ENCODE measurements at places on chromosomes 13 and 19.

DNA sequence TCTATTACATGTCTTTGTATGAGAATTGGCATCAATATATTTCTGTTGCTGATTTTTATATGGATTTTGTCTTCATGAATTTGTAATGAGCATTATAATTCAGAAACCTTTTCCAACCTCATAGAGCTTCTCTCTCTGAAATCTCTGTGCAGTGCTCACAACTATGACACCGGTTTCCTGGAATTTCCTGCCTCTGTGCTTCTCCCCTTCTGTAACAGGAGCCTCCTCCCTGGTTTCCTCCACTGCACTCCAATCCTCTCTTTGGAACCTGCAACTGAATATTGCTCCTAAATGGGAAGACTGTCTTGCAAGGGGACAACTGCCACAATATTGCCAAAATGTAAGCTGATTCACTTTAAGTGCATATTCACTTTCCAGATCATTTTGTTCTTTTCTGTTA, 1147.9 kb downstream of the UQCRFS1 start:
- DNase-seq = no peak

GRCh38 chr13:51845574-51846318, 769 bp upstream of the TMEM272 start:
- DNase-seq = no peak

DNA sequence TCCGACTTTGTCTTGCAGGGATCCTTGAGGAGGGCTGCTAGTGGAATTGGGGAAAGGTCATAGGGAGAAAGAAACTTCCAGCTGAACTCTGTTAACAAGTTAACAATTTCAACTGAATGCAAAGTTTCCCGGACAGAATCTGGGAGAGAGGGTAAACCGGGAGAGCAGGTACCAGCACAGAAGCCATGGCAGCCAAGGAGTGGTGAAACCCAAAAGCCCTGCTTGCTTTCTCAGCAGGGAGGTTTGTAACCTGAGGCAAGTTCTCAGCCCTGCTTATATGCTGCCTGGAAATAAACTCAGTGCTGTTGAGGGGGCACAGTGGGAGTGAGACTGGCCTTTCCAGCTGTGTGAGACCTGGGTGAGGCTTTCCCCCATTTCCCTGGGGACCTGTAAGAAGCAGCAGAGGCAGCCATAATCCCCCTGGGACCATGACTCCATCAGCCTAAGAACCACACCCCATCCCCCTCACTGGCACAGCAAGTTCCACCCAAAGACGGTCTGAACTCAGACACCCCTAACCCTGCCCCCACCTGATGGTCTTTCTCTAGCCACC, 84.0 kb downstream of the SUCLA2 start:
- DNase-seq = no peak

GRCh38 chr13:32594157-32594738, 8.0 kb downstream of the PDS5B start:
- no peak for DNase-seq

DNA sequence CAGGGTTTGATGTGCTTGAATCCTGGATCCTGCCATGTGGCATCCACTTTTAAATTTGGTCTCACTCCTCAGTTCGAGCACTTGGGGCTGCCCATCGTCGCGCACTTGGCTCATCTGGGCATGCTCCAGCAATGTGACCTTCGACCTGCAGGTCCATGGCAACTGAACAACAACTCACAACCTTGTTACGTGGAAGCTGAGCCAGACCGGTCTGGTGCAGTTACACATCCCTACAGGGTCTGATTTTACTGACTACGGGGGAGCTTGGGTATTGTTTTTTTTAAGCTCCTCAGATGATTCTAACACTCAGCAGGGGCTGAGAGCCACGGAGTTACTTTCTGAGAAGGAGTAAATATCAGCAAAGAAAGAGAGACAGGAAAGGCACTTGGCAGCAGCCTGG, 769.6 kb downstream of the UQCRFS1 start:
- no peak for DNase-seq

- peak; percentile 58 for DNase-seq
Measured at GRCh38 chr19:51690454-51691073, 2.6 kb upstream of the SPACA6 start.

DNA sequence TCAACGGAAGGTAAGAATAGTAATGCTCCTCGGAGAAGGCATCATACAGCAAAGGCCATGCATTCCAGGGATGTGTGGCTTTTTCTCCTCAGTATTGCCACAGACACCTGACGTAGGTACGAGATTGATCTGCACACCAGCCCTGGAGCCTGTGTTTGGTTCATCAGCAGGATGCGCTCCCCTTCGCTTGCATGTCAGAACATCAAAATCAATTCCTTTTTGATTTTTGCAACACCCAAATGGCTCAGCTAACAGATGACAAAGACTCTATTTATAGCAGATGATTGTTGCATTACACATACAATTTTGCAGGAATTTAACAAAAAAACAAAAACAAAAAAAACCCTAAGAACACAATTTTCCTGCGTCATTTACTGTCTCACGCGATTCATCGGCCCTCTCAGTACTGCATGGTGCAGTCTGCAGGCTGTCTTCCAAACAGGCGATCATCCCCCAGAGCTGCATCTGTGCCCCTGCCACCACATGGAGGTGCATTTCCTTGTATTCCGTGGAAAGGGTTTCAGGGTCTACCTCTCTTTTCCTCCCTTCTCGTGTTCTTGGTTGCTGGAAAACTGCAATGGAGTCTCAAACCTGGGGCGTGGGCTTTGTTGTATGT, 207.3 kb downstream of the TEX29 start:
- DNase-seq = no peak

- no peak for DNase-seq
Measured at GRCh38 chr13:79398127-79398526, 7.9 kb downstream of the RBM26 start.

GRCh38 chr13:34357435-34358232, 539.7 kb downstream of the RFC3 start:
- no peak for DNase-seq

DNA sequence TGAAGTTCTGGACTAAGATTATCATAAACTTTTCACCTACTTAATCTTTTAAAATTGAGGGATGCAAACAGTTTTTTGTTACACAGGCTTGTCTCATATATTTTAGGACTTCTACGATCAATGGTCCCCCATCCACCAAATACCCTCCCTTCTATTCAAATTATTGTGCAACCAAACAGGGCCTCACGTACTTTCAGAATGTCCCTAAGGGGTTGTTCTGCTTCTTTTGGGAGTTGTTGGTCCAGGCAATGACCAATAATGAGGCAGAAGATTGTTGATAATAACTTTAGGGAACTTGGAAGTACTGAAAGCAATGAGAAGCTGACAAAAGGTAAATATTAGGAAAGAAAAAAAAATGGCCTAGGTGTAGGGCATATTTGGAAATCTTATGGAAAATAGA, 2.9 kb downstream of the DNAJC15 start:
- no peak for DNase-seq

DNA sequence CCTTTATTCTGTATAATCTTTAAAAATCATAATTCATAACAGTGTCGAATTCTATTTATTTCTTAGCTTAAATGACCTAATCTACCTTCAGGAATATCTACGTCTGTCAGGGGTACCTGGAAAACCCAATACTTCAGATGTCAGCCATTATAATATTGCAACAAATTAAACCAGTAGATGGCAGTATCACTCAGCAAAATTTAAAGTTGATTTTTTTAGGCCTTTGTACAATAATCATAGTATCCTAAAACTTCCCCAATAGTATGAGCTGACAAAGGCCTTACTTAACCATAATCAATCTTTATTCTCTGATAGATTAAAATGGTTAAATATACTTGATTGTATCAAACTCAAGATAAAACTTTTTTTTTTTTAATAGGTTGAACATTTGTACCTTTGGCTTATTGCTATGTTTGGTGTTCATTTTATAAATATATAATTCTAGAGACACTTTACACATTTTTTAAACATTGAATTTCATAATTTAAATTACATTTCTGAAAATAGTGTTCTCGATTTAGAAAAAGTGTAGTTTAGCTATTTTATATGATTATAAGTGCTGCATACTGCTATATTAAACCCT, 830.2 kb upstream of the SPRY2 start:
- DNase-seq = no peak

- DNase-seq = no peak
Measured at GRCh38 chr13:98273067-98273823, 96.2 kb upstream of the RNF113B start.

- no peak for DNase-seq
Measured at GRCh38 chr13:102769679-102770078, 3.9 kb downstream of the TEX30 start.

DNA sequence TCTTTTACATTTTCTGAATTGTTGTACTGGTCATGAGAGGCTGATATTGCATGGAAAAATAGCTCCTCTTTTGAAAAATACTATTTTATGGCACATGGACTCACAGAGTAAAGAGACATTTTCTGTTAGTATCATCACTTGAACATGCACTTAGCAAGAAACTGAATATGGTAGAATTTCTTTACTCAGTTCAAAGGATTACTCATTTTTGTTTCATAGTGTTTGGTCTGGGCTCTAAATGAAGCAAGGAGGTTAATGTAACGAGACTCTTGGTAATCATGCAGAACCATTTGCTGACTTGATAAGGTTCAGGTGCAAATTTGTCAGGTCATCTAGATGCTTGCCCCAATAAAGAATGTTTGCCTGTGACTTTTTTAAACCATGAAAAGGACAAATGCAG, 63.2 kb downstream of the GPC6 start:
- no peak for DNase-seq

DNA sequence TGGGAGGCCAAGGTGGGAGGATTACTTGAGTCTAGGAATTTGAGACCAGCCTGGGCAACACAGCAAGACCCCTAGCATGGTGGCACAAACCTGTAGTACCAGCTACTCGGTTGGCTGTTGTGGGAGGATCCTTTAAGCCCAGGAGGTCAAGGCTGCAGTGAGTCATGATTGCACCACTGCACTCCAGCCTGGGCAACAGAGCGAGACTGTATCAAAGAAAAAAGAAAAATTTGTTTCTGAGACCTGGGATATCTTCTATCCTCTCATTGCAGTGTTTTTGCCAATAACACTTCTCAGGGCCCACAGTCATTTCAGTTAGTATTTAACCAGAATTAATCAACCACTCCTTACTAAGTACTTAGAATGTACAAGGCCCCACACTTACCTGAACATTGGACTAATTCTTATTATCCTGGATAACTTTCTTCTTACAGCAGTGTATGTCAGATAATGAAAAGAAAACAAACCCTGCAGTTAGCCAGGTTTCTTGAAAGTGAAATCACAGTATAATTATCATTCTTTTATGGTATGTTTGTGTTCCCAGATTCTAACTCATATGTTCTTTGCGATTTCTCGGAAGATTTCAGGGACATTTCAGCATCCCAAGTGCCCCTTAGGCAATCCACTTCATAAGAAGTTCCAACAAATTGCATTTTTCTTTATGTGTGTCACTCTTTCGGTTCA, 75.6 kb upstream of the KLF5 start:
- DNase-seq = no peak

GRCh38 chr13:43805071-43805468, 18.3 kb upstream of the ENOX1 start:
- DNase-seq = no peak

- no peak for DNase-seq
Measured at GRCh38 chr19:35006342-35006998, 6.3 kb downstream of the GRAMD1A start.

GRCh38 chr13:98222081-98222554, 45.0 kb upstream of the RNF113B start:
- no peak for DNase-seq

GRCh38 chr19:18895038-18895823, 727 bp downstream of the CERS1 start:
- DNase-seq = no peak

DNA sequence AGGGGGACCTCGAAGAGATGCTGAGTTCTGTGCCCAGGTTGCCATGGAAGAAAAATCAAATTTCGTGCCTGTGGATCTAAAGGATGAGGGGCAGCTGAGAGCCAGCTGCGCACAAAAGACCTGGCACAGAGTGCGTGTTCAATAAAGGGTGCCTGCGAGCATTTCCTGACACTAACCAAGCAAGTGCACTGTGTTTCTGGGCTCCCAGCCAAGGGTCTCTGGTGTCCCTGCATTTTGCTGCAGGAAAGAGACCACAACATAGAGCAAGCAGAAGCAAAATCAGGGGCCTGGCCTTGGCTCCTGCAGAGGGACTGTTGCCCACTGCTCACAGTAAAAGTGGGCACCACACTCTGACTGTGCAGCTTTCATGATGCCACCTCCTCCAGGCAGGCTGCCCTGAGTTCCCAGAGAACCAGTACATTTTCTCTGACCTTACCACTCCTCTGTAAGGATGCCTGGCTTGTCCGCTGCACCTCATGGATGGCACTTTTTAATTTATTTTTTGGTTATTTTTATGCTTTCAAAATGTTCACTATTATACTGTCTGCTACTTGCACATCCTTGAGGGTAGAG, 70.8 kb upstream of the GPR12 start:
- no peak for DNase-seq

DNA sequence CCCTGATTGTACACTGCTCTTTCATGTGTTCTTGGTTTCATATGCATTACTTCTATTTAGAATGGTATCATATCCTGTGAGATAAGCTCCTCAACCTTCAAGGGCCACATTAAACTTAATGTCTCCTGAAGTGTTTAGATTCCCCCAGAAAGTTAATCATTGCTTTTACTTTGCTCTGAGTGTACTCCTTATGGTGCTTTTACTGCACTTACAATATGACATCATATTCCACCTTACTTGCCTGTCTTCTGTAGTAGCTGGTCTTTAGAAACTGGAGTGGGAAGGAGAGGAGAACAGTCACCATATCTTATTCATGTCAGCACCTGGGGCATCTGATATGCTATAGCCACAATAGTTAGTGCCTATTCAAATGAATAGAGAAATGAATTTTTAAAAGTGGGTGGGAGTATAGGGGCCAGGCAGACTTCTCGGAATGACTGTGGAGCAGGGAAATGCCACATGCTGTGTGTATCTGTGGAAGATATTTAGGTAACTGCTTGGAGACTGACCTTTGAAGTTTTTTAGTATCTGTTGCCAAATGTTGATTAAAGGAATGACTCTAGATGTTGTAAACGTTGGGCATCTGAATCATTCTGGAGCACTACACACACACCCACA, 40.2 kb downstream of the SLAIN1 start:
- no peak for DNase-seq

DNA sequence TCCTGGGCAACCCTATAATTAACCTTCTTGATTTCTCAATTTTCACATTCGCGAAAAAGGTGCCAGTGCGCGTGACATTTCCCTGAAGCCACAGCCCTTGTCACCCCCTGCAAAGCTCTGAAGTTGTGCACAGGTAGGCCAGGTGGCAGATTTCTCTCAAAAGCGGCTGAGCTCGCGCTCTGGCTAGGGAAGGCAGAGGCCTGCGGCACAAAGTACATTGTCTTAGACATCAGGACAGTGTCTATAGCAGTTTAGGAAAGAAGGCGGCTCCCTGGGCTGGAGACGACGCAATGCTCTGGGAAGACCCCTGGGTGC, 42.9 kb upstream of the ZNF14 start:
- DNase-seq = no peak

GRCh38 chr13:77338961-77339401, 12.1 kb upstream of the MYCBP2 start:
- DNase-seq = no peak

GRCh38 chr13:104962411-104962810, 1573.1 kb downstream of the EFNB2 start:
- DNase-seq = no peak

- peak; percentile 20 for DNase-seq
Measured at GRCh38 chr13:31045286-31046081, 113.0 kb downstream of the TEX26 start.

GRCh38 chr13:51612867-51613266, 28.6 kb downstream of the WDFY2 start:
- no peak for DNase-seq

Measured in effector memory CD8-positive, alpha-beta T cell (primary cell).